Central memory CD8-positive, alpha-beta T cell (primary cell): ENCODE measurements at places on chromosomes 2 and 18.

- no peaks in the 10 kb centered on the region for H3K4me1 ChIP-seq
- no peak overlapping the region for H3K4me3 ChIP-seq
- H3K27ac ChIP-seq, result no peak overlapping the region
- peaks cover 5% of the 10 kb centered on the region for H3K36me3 ChIP-seq
- no peaks in the 10 kb centered on the region for H3K27me3 ChIP-seq
Observed at GRCh38 chr18:59002974-59003594, 136.6 kb upstream of the SEC11C start.

- no peak overlapping the region for H3K27ac ChIP-seq
- H3K27me3 ChIP-seq, result peaks cover 73% of the 10 kb centered on the region
- H3K36me3 ChIP-seq, result no peaks in the 10 kb centered on the region
- DNase-seq, result peak; percentile 27
Observed at GRCh38 chr2:38115216-38116032, 39.5 kb upstream of the CYP1B1 start.

GRCh38 chr2:45046786-45047185, 37.5 kb upstream of the SIX2 start:
- no peak overlapping the region for H3K27ac ChIP-seq
- no peaks in the 10 kb centered on the region for H3K4me1 ChIP-seq

GRCh38 chr2:7133521-7133920, 216.3 kb downstream of the RNF144A start:
- peaks cover 2% of the 10 kb centered on the region for H3K4me1 ChIP-seq
- H3K27ac ChIP-seq, result no peak overlapping the region
- no peaks in the 10 kb centered on the region for H3K36me3 ChIP-seq
- no peak for DNase-seq
- no peak overlapping the region for H3K4me3 ChIP-seq
